ENCODE measurements at places on chromosomes 11 and 22. TPM values are rescaled to one million over a fixed set of nuclear protein-coding genes. Genes with fewer than 3 reads are reported as not detected.

DNA sequence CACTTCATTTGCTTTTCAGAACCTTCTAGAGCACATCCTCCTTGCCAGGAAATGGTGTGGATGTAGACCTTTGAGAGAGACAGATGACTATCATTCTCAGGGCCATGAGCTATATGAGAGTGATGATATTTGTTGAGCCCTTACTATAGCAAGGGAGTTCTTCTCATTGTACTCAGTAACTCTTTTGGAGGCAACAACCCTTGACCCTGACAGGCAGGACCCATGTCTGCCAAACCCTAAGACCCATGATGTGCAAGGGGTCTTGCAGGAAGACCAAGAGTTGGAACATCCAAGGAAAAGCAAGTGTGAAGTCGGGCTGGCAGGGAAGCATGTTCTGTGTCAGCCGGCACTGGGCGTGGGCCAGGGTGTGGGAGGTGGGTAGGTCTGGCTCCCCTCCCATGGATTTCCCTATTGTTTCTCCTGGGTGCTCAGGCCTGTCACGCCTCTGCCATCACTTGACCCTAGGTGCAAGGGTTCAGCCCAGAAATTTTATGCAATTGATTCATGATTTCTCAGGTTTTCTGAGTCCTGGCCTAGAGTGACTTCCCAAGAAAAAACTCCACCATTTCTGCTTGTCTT lies 1.2 kb downstream of the FOLR3 start:
- DNase-seq: no peak

DNA sequence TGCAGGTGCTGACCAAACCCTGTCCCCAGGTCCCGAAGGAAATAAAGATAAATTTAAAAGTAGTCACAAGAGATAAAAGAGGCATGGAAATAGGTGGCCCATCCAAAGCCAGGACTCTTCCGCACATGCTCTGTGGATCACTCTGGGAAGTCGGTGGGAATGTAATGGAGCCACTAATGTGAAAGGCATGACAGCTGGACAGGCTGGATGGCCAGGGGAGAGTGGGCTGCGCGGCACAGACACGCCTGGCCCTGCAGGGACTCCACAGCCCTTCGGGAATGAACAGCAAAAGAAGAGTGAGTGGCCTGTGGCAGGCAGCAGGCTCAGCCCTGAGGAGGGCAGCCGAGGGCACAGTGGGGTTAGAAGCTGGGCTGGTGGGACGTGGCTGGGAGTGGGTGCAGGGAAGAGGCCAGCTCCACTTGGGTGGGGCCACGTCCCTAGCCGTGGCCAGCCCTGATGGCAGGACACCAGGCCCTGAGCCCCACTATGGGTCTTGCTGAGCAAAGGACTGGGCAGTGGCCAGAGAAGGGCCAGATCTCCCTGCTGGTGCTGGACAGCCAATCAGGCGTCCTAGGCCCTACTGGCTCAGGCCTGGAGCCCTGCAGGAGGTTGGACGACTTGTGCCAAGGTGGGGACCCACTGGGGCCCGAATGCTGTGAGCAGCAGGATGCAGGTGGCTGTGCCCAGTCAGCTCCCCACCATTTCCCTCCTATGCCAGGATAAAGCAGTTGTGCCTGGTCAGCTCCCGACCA lies 31.3 kb upstream of the GNB1L start:
- no peak for DNase-seq

GRCh38 chr11:101215069-101215468 lies 85.5 kb upstream of the PGR start:
- no peak for DNase-seq

The RFPL3 gene
- not detected for total RNA-seq

The SCO2 gene
- 4.7 TPM for total RNA-seq

The WNT11 gene
- 13.9 TPM for total RNA-seq

GRCh38 chr11:86745571-86745970 lies 54.8 kb upstream of the PRSS23 start:
- no peak for DNase-seq

The ACR gene
- not detected for total RNA-seq

The CRYBB2 gene
- not detected for total RNA-seq
